ENCODE measurements at places on chromosomes 2 and 18.

DNA sequence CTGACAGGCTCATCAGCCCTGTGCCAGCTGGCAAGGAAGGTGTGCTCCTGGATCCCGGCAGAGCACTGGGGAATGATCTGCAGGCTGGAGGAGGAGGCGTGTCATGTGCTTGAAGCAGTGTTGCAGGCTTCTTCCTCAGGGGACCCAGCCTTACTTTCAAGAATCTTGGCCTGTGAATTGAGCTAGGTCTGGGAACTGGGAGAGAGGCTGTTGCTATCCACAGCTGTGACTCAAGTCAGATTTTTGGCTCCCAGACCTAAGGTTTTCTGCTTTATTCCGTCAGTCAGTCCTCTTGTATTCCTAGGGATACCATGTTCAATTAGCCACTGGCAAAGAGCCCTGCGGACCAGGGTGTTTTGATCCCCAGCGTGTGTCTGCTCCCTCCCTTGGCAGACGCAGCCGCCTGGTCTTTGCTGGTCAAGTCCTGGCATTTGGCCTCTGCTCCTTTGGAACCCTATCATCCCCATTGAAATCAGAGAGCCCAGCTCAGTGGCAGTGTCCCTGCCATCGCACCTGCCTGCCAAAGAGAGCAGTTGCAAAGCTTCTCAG lies 32.4 kb downstream of the ASB1 start:
- no peaks in the 10 kb centered on the region for H3K27me3 ChIP-seq
- DNase-seq: no peak
- peaks cover 3% of the 10 kb centered on the region for H3K4me1 ChIP-seq
- peaks cover 17% of the 10 kb centered on the region for H3K36me3 ChIP-seq
- no peak overlapping the region for H3K4me3 ChIP-seq

DNA sequence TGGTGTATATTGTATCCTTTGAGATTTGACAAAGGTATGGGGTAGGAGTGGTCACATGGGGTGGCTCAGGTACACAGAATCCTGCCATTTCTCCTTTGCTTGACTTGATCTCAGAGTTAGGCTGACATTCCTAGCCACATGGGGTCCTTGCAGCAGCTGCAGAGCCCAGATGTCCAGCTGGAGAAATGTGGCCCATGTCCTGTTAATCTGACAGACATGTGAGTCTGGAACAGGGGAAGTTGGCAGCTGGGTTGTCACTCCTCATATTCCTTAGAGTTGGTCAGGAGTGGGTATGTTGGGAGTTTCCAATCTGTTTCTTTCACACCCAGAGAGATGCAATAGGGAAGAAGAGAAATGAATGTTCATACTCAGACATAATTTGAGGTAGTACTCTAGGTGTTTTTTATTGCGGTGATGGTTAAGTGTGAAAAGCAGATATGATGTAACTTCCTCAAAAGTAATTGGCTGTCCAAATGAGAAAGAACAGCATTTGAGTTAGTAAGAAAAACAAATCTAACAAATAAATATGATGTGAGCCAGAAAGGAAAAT lies 402.6 kb upstream of the MEIS1 start:
- H3K4me3 ChIP-seq: no peak overlapping the region
- no peaks in the 10 kb centered on the region for H3K4me1 ChIP-seq
- H3K27me3 ChIP-seq: no peaks in the 10 kb centered on the region
- no peak for DNase-seq

DNA sequence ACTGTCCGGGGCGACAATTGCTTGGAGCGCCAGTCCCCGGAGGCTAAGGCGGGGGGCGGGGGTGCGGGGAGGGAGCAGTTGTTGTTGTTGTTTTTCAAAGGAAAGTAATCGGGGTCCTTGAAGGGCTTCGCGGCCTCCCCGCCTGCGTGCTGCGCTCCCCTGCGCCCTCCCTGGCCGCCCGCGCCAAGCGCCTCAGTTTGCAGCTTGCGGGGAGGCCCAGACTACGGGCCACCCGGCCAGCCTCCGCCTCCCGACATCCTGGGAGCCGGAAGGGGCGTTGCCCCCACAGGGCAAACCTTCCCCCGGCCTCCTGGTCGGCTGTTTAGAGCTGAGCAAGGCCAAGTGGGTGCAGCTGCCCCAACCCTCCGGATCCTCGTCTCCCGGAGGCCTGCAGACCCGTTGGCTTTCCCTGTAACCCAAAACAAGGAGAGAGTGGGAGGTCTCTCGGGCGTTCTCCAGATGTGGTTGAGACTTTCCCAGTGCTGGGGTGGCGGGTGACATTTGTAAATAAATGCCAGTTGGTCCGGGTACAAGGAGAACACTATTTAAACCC lies 3.7 kb upstream of the SIX3 start:
- H3K27me3 ChIP-seq: peaks cover 96% of the 10 kb centered on the region
- H3K4me1 ChIP-seq: peaks cover 42% of the 10 kb centered on the region
- H3K36me3 ChIP-seq: no peaks in the 10 kb centered on the region
- DNase-seq: no peak
- H3K27ac ChIP-seq: peak overlapping the region; percentile 25
- peak overlapping the region; percentile 66 for H3K4me3 ChIP-seq

GRCh38 chr2:138713504-138713903 lies 66.7 kb downstream of the NXPH2 start:
- no peak for DNase-seq
- H3K36me3 ChIP-seq: no peaks in the 10 kb centered on the region
- H3K27ac ChIP-seq: no peak overlapping the region

DNA sequence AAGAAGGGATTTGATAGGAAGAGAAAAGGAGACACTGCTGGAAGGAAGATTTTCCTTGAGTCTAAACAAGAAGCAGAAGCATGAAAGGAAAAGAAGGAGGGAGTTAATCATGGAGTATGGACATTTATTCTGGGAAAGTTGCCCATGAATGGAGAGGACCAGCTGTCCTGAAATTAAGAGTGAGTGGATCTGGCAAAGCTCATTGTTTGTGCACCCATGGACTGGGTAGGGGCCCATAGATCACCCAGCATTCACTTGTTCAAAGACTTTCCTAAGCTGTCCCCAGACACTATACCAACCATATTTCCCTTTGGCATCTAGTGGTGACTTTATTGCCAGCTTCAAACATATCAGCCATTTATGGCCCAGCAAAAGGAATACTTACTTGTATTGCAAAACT lies 422.7 kb downstream of the FBXO15 start:
- no peak overlapping the region for H3K27ac ChIP-seq
- H3K27me3 ChIP-seq: no peaks in the 10 kb centered on the region
- H3K4me3 ChIP-seq: no peak overlapping the region
- H3K4me1 ChIP-seq: no peaks in the 10 kb centered on the region
- no peak for DNase-seq

DNA sequence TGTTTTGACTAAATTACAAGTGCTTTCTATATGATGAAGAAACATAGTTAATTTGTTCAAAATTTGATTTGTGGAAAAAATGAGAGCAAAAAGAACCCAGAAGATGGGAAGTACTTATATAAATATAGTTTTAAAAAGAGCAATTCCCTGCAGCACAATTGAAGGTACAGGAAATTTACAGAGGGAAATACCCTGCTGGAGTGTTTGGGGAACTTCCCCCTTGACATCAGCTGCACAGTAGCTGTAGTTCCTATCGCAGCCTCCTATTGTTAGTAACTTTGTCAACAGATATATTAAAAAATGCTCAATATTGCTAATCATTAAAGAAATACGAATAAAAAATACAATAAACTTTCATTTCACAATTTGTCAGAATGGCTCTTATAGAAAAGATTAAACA lies 1118.8 kb upstream of the ZEB2 start:
- no peak overlapping the region for H3K27ac ChIP-seq
- H3K4me1 ChIP-seq: peaks cover 37% of the 10 kb centered on the region
- H3K4me3 ChIP-seq: no peak overlapping the region
- no peaks in the 10 kb centered on the region for H3K36me3 ChIP-seq
- DNase-seq: no peak

DNA sequence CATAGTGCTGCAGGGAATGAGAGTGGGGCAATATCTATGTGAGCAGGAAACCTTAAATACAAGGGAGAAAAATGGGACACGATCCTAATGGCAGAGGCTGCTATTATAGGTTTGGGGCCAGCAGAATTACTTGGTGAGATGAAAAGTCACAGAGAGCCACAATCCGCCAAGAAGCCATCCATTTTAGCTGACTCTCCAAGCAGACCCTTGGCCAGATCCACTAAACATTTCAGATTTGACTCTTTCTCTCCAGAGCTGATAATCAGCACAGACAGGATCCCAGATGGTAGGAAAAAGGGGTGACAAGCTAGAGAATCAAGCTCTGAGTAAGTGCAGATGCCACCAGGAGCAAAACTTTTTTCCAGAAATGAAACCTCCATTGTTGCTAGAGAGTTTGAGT lies 61.5 kb downstream of the MAPK4 start:
- no peak overlapping the region for H3K27ac ChIP-seq
- no peaks in the 10 kb centered on the region for H3K4me1 ChIP-seq
- H3K27me3 ChIP-seq: peaks cover 22% of the 10 kb centered on the region
- H3K36me3 ChIP-seq: no peaks in the 10 kb centered on the region
- DNase-seq: no peak

GRCh38 chr2:70898363-70899240 lies 37.1 kb upstream of the ATP6V1B1 start:
- peak overlapping the region; percentile 70 for H3K27ac ChIP-seq
- H3K4me3 ChIP-seq: no peak overlapping the region
- H3K36me3 ChIP-seq: no peaks in the 10 kb centered on the region
- H3K27me3 ChIP-seq: peaks cover 89% of the 10 kb centered on the region
- peaks cover 57% of the 10 kb centered on the region for H3K4me1 ChIP-seq

DNA sequence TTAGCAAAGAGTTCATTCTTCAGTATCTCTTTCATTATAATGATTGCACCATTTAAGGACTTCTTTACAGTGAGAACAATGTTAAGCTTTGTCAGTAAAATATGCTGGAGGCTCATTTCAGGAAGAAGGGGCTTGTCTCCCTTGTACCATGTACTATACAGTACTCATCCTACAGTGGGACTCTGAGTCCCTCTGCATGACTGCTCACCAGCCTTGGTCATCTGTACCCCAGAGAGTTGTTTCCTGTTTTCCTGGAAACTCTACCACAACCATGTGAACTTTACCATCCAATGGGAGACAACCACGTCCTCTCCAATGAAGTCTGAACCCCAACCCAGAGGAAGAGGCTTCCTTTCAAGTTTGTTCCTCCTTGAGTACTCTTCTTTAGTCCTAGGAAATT lies 1171.1 kb upstream of the CRIM1 start:
- no peaks in the 10 kb centered on the region for H3K4me1 ChIP-seq
- no peak overlapping the region for H3K4me3 ChIP-seq
- H3K27me3 ChIP-seq: no peaks in the 10 kb centered on the region
- no peak overlapping the region for H3K27ac ChIP-seq

Measured in stimulated activated naive B cell treated with anti-CD40 and anti-IgM and Interleukin-4, amounts not matched to agents 10 μg/mL and 1 μg/mL and 100 μg/mL, for 72 hours (primary cell).